ENCODE measurements at places on chromosomes 5 and 9. TPM values are rescaled to one million over a fixed set of nuclear protein-coding genes. Genes with fewer than 3 reads are reported as not detected.

Gene C5
- polyA plus RNA-seq: 0.52 TPM

Gene CDX1
- polyA plus RNA-seq: 0.06 TPM

Gene NRG2
- polyA plus RNA-seq: 6.5 TPM

Gene TPPP
- polyA plus RNA-seq: 3.3 TPM

Gene PRR16
- polyA plus RNA-seq: 1.3 TPM

Gene TAF11L5
- polyA plus RNA-seq: not detected

Gene PTGS1
- 0.56 TPM for polyA plus RNA-seq

Gene IL3
- not detected for polyA plus RNA-seq

Gene IL13
- polyA plus RNA-seq: not detected

Gene EPB41L4B
- 1.8 TPM for polyA plus RNA-seq

Gene PAEP
- not detected for polyA plus RNA-seq

Gene DND1
- polyA plus RNA-seq: 0.61 TPM

Gene ECSCR
- polyA plus RNA-seq: 25.4 TPM

Gene TRIM7
- 37.7 TPM for polyA plus RNA-seq

Gene NEURL1B
- polyA plus RNA-seq: 9.7 TPM

Gene ZER1
- polyA plus RNA-seq: 30.8 TPM

Gene LCN9
- polyA plus RNA-seq: not detected

Gene FCN2
- polyA plus RNA-seq: not detected

Gene ST8SIA4
- polyA plus RNA-seq: 0.52 TPM

Gene LTC4S
- 2.1 TPM for polyA plus RNA-seq

Gene CSNK1A1
- polyA plus RNA-seq: 73.6 TPM

Gene UGCG
- polyA plus RNA-seq: 8.5 TPM

Gene PTCD2
- polyA plus RNA-seq: 6.2 TPM

Gene ZFP37
- 1.0 TPM for polyA plus RNA-seq

Gene FOXD4L5
- not detected for polyA plus RNA-seq

Gene IFNW1
- polyA plus RNA-seq: not detected

Gene HSPA4
- polyA plus RNA-seq: 50.6 TPM

Gene FAM174A
- 37.5 TPM for polyA plus RNA-seq

Gene ZSWIM6
- 5.8 TPM for polyA plus RNA-seq

Measured in psoas muscle (tissue), 8 donors.